Foreskin fibroblast (primary cell): ENCODE measurements at places on chromosomes 3 and 15.
A peak's percentile ranks its signal among the peaks of the same experiment; 100 is the strongest.

GRCh38 chr3:179528772-179529171, 34.0 kb upstream of the ACTL6A start:
- peak; percentile 32 for DNase-seq

DNA sequence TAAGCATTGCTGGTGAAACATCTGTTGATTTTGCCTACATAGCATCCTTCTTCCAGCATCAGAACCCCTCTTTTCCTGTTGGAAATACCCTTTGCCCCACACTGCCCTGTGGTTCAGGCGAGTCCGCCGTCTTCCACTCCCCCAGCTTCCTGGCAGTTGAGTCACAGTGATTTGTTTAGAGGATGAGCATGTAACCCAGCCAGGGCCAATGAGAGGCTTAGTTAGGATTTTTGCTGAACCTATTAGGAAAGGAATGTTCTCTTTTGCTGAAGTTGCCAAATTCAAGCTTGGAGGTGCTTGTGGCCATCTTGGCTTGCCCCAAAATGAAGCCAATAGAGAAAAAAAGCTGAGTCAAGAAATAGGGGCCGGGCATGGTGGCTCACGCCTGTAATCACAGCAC, 19.0 kb upstream of the MEX3B start:
- DNase-seq, result peak; percentile 19

DNA sequence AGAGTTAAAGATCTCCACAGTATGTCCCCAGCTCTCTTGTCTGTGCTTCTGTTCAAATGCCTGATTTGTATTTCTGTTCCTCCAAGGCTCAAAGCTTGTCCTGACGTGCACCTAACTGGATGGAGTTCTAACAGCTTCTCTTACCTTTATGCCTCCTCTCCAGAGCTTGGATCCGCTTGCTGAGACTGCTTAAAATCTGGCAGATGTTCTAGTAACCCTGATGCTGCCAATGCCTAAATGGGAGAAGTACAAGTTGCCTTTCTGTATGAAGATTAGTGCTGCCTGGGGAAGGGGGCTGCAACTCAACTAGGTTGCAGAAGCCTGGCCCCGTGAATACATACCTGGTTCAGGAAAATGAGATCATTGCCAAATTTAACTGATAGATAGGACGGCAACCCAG, 354.5 kb upstream of the KCNMB2 start:
- DNase-seq, result no peak

DNA sequence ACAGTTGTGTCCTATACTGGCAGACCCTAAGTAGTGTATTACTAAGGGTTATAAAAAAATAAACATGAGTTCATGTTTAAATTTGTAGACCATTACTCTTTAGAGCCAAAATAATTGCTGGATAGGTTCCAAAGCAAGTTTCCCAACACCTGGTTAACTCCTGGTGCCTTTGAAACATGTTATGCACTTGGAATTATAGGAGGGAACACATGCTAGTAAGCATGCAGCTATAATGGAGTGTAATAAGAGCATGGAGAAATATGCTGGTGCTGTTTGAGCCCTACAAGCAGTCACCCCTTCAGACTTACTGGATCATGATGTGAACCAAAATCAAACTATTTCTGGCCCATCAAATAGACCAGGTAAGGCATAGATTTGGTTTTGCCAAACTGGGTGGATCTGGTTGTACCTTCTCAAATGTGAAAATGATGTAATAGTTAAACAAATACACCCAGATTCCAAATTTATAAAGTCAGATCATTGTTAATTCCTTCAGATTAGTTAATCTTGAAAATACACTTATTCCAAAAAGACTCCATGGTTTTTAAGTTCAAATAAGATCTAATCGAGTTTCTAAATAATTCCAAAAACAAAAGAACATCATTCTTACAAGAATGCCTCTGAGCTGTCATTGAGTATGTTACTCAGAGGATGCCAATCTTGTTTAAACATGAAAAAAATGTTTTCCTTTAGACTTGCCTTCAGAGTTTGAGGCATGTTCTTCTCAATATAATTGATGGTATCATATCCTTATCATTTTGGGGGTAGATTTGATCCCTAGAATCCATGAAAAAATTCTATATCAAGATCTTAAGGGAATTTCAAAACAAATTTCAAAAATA, 69.3 kb downstream of the LRRC28 start:
- DNase-seq, result no peak

GRCh38 chr3:101836160-101836559, 13.2 kb upstream of the NFKBIZ start:
- no peak for DNase-seq
